ENCODE measurements at places on chromosomes 11 and 22. TPM values are rescaled to one million over a fixed set of nuclear protein-coding genes. Genes with fewer than 3 reads are reported as not detected.

Gene KCNQ1
- 6.5 TPM for total RNA-seq

Gene FADS2
- total RNA-seq = 13.4 TPM

Gene MPEG1
- 145 TPM for total RNA-seq

Gene SERPING1
- total RNA-seq = not detected

Gene MRGPRE
- total RNA-seq = not detected

Gene ROM1
- total RNA-seq = 2.6 TPM

Gene HTR3B
- total RNA-seq = 0.10 TPM

Gene MYBPC3
- total RNA-seq = 0.46 TPM

Gene DRD4
- total RNA-seq = 0.49 TPM

- DNase-seq = peak; percentile 66
These were observed 19.6 kb downstream of the CKAP5 start for GRCh38 chr11:46826310-46827044.

DNA sequence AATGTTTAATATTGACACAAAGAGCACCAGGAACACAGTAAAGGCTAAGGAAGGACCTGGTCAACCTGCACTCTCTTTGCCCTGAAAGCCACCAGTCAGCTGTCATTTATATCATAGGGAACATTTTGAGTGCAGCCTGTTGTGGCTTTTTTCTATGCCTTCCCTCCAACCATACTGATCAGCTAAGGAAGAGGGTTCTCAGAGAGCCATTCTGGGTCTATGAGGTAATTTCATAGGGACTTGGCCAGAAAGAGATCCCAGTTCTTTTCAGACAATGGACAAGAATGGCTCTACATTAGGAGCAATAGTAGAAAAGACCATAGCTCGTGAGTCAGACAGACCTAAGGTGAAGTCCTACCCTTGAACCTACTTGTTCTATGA lies 132.8 kb downstream of the CCDC34 start:
- no peak for DNase-seq

DNA sequence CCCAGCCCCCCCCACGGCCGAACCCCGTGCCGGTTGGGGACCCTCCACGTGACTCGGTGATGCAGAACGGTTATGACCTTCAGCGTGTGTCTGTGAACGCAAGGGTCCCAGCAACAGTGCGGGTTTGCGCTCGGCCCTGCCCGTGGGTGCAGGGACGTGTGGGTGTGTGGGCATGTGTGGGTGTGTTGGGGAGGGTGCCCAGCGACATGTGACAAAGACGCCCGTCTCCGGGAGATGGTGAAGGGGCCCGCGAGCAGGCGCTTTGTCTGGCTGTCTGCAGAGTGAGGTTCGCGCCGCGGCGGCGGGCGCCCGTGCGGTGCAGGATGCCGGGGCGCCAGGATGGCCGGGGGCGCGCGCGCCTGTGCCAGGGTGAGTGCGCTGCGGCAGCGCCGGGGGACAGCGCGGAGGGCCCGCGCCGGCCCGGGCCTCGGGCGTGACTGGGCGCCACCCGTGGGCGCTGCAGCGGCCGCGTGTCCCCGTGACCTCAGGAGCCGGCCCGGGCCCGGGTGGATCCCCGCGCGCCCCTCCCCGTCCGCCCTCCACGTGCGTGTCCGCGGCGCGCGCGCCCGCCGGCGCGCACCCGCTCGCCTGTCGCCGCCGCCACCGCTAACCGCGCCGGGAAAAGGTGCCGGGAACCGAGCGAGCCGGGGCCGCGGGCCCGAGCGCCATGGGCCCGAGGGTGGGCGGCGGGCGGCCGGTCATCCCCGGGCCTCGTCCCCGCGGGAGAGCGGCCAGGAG lies at the start of gene LRFN4:
Gene LRFN4, plus strand, starts transcription at position 569 of the 738 bp plus-strand sequence. CDS start 681 bp downstream, outside the sequence.
- DNase-seq = peak; percentile 78

DNA sequence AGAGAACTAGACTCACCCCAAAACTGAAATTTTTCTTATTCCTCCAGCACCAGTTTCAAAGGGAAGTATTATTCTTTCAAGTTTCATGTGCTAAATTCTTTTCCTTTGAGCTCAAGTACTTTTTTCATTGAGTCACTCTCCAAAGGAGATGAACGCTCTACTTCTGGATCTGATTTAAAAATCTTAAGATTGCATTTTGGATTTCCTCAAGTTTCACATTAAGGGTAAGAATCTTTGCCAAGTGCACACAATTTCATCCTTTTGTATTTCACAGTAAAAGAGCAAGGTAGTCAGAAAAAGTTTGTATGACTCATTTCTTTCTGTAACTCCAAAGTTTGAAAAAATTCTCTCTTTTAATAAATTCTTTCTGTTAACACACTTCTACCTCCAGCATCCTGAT lies 435.5 kb downstream of the RAB38 start:
- no peak for DNase-seq

DNA sequence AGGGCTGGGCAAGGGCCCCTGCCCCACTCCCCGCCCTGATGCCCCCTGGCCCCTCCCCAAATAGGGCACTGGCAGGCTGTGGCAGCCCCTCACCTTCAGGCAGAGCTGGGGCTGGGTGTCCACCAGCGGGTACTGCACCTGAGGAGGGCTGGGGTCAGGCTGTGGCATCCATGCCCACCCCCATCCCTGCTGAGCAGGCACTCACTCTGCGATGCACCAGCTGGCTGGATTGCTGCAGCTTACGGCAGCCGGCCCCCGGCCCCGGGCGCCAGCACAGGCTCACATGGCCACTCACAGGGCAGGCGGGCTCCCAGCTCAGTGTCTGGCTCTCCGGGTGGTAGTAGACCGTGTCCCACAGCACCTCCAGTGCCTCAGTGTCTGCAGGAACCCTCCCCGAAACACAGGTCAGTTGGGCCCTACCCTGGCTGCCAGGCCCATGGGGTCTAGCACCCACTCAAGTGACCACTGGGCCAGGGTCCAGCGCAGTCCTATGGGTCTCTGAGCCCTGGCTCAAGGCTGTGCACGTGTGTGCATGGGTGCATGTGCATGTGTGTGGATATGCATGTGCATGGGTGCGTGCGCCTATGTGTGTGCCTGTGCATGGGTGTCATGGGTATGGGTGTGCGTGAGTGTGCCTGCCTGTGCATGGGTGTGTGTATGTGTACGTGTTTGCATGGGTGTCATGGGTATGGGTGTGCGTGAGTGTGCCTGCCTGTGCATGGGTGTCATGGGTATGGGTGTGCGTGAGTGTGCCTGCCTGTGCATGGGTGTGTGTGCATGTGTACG lies 14.4 kb downstream of the IL17REL start:
- no peak for DNase-seq

DNA sequence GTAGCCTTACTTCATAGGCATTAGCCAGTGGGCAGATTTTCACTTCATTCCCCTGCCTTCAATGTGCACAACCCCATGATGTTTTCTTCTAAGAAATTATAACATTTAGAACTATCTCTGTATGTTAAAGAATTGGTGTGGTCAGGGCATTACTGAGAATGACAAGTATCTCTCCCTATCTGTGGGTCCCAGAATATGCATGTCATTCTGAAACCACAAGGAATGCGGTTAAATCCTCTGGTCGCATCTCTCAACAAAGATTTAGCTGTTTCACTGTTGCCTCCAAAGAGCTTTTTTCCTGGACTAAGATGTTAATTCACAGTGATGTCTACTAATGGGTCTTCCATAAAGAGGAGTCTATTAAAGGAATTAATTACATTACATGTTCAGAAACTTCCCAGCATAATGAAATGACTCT lies 62.7 kb downstream of the LIF start:
- DNase-seq = no peak

- DNase-seq = no peak
These were observed 167.0 kb upstream of the B3GAT1 start for GRCh38 chr11:134578807-134579723.

GRCh38 chr22:48975886-48976285 lies 851.8 kb downstream of the BRD1 start:
- no peak for DNase-seq

DNA sequence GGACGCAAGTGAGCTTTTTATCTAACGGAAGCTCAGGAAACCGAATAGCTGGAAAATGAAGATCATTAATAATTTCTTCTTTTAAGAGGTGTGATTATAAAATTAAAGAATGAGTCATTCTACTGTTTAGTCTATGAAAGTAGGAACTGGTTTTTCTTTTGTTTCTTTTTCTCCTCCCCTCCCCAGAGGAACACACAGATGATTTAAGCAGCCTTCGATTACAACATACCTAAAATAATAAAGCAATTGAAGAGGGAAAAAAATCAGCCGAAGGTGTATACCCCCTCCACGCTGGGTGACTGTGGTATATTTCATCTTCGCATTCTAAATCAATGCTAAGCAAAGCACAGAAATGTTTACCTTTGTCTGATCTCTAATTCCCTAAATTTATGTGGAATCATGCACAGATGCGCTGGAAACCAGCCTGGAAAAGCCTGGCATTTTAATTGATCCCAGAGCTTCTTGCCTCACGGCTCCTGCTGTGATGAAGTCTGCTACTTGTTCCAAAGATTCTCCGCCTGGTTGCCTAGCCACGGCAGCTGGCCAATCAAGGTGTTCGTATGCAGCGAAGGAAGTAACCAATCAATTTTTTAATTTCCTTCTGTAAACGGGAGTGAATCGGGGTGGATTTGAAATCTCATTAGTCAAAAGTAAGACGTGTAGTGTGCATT lies 133.9 kb downstream of the FANCF start:
- DNase-seq = no peak

- peak; percentile 42 for DNase-seq
These were observed 31.2 kb upstream of the TRIM29 start for GRCh38 chr11:120168960-120169681.

DNA sequence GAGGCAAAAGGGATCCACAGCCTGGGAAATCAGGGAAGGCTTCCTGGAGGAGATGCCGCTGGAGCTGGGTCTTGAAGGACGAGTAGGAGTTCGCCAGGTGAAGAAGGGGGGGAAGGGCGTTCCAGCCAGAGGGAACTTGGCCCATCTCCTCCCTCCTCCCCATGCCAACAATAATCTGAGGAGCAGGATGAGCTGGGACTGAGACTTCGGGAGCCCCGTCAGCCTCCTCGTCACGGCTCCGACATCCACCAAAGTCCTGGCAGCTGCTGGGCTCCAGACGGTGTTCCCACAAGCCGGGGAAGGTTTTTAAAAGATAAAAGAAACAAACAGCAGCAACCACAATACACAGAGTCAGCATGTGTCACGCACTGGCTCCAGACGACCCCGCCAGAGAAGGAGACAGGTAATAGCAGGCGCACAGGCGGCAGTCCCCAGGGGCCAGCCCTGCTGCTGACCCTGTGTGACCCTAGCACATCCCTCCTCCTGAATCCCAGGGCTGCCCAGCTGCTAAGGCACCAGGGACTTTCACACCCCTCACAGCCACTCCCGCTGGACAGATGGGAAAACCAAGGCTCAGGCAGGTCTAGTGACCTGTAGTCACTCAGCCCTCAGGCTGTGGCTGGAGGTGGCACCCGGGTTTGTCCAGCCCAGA lies 37.3 kb downstream of the NUP50 start:
- no peak for DNase-seq

- DNase-seq = no peak
These were observed 44.3 kb downstream of the SLC5A12 start for GRCh38 chr11:26677566-26677965.

- DNase-seq = no peak
These were observed 8.2 kb upstream of the SYT8 start for GRCh38 chr11:1826552-1827094.

GRCh38 chr22:32542677-32543357 lies 68.2 kb downstream of the FBXO7 start:
- no peak for DNase-seq

GRCh38 chr11:313304-313786 lies 495 bp upstream of the IFITM1 start:
- no peak for DNase-seq

DNA sequence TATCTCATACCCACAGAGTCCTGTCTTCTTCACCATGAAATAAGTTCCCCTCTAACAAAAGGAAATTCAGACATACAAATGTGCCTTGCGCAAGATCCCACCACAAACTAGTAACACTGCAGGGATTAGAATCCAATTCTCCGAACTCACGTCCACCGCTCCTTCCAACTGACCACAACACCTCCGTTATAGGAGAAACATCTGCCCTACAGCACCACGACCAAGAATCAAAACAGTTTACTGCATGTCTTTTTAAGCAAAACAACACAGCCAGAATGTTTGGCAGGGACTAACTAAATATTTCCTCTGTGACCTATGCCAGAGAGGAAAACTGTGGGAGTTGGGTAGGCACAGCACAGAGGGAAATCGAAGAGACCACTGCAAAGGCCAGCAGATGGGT lies 72.7 kb upstream of the AKIP1 start:
- no peak for DNase-seq

DNA sequence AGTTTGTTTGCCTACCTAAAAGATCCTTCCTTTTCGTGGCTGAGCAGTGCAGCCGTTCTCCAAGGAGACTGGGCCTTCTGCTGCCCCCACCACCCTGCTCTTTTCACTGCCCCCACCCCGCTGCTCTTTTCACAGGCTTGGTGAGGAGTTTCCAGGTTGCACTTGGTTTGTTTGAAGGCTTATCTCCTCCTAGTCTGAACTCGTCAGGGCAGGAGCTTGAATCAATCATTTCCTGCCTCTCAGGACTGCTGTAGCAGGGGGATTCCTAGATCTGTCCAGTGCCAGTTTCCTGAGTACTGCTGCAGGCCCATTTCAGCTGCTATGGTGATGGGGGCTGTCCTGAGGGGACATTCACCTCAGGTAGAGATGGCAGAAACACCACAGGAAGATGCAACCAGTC lies 10.0 kb downstream of the MED15 start:
- DNase-seq = no peak

DNA sequence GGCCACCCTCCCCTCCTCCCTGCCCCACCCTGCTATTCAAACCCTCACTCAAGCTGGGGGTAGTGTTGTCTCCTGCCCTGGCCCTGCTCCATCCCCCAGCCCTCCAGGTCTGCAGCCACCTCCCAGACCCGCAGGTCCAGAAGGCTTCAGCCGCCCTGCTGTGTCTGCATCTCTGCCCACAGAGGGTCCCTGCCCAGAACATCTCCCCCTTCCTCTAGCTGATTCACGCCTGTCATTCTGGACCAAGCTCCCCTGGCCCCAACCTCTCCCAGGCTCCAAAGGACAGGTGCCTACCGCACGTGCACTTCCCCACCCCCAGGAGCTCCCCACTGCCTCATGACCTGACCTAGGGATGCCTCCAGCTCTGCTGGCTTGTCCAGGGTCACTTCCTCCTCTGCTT lies 16.0 kb upstream of the SHISAL1 start:
- no peak for DNase-seq

GRCh38 chr11:83162377-83162776 lies 5.4 kb downstream of the PCF11 start:
- DNase-seq = no peak

DNA sequence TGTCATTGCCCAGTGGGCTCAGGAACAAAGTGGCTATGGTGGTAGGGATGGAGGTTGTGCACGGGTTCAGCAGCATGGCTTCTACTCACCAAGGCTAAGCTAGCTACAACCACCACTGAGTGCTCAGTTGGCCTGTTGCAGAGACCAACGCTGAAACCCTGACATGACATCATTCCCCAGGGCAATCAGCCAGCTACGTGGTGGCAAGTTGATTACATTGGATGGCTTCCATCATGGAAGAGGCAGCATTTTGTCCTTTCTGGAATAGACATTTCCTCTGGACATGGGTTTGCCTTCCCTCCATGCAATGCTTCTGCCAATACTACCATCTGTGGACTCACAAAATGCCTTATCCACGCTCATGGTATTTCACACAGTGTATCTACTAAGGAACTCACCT lies 634.3 kb downstream of the OPCML start:
- DNase-seq = no peak

Measured in activated B cell treated with CpG ODN at 0.5 μM for 24 hours (primary cell).